ENCODE measurements at places on chromosomes 11 and 22.

DNA sequence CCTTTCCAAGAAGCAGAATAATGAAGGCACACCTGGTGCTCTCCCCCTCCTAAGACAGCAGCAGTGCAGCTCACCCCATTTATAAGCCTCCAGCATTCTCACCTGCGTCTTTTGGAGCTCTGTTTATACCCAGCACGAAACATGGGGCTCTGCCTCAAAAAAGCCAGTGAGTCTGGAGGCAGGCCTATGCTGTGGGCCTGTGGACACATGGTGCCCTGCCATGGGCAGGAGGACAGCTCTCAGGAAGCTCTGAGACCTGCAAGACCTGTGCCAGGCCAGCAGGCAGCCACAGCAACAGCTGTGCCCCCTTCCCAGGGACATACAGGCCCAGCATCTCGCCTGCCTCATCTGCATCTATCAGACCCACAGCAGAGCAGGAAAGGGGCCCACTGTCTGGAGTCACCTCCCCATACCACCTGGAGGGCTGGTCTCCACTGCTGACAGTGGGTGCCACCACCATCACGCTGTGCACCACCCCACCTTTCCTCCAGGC lies 64.2 kb downstream of the DGCR2 start:
- DNase-seq: no peak

- DNase-seq: peak; percentile 72
These were observed 27.4 kb upstream of the ST14 start for GRCh38 chr11:130131961-130132850.

GRCh38 chr22:41995211-41995610 lies 3.4 kb upstream of the WBP2NL start:
- no peak for DNase-seq

DNA sequence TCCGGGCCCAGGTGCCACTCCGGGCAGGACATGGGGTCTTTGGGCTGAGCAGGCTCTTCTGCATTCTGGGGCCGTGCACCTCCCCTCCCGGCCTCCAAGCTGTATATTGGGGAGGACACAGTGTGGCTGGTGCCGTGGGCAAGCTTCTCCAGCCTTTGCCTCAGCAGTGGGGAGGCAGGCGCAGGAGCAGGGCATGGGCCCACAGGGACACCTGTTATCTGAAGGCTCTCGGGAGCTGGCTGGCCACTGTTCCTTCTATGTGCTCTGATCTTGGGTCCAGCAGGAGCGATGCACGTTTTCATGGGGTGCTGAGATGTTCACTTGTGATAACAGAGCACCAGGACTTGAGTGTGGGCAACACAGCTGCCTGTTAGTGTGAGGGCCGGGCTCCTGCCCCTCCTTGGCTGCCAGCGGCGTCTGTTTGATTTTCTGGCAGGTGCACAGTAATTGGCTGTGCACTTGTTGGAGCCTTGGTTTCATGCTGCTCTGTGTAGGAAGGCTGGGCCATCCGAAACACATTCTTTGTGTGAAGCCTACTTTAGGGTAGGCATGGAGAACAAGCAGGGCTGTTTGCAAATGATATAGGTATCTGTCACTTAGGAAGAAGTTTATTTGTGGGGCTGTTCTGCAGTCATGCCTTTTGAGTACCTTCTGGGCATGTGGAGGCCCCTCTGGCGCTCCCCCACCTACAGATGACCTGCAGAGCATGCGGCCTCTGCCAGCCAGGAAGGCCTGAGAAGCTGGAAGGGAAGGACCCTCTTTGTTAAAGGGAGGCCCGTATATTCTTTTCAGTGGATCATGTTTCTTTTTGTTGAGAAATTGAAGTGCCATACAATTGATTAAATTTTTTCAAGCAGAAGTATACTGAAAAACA lies 201.5 kb downstream of the TBC1D22A start:
- DNase-seq: no peak

GRCh38 chr22:43085658-43086606 lies 3.3 kb downstream of the TTLL1 start:
- no peak for DNase-seq

DNA sequence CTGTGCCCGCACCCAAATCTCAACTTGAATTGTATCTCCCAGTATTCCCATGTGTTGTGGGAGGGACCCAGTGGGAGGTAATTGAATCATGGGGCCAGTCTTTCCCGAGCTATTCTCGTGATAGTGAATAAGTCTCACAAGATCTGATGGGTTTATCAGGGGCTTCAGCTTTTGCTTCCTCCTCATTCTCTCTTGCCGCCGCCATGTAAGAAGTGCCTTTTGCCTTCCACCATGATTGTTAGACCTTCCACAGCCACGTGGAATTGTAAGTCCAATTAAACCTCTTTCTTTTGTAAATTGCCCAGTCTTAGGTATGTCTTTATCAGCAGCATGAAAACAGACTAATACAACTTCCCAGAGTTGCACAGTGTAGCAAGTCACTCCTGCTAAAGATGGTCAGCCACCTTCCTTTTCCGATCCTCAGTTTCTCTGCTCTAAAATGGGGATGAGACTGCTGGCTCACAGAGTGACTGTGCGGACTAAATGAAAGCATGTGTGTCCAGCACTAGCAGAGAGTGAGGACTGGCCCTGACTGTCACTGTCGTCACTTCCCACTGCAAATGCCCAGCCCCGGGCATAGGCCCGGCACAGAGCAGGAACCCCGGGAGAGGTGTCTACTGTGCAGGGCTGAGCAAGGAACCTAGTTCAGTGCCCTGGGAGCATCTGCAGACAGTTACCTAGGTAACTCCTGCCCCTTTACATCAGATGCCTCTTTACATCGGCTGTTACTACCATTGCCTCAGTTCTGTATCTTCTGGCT lies 9.5 kb downstream of the TSKU start:
- DNase-seq: no peak

DNA sequence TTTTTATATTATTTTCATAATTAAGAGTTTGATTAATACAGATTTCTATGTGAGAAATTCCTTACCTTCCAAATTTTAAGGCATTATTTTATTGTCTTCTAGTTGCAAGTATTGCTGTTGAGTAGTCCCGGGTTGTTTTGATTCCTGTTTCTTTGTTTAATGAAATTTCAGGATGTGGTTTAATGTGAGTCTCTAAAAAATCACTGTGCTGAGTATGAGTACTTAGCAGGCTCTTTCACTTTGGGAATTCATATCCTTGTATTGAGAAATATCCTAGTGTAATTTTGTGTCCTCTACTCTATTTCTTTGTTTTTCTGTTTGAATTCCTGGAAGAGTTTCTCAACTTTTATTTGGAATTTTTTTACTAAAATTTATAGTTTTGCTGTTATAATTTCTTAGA lies 113.2 kb downstream of the TMEM135 start:
- no peak for DNase-seq

DNA sequence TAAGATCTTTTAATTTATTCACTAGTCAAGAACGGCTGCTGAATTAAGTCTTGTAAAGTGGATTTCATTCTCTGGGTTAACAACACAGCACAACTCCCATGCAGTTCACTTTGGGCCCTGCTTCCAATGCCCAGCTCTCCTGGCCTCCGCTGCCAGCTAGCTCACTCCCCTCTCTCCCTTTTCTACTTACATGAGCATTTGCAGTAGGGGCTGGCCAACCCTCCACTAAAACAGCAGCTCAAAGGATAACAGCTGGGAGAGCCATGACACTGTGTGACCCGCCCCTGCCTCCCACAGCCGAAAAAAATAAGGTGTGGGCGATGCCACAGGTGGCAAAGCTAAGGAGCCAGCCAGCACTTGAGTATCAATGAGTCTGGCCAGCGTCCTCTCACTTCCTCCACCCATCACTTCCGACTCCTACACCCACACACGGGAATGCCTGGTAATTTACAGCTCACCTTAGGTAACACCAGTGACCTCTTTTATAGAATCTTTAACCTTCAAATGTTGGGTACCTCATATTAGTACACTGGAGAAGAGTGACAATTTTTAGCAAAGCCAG lies 56.8 kb downstream of the DGCR2 start:
- DNase-seq: no peak

DNA sequence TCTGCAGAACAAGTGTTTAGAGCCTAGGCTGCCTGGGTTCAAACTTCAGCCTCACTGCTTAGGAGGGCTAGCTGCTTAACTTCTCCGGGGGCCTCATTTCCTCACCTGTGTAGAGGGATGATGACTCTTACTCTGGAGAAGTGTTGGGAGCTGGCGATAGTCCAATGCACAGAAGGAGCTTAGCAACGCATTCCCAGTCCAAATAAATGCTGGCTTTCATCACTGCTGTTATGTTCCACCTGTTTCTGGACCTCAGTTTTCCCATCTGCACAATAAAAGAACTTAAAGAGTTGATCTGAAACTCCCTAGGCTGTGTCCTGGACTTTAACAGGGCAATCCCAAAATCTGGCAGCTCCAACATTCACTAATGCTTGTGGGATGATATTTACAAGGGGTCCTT lies 337.8 kb downstream of the MIAT start:
- DNase-seq: no peak

GRCh38 chr11:57566005-57566904 lies 1.2 kb downstream of the UBE2L6 start:
- DNase-seq: no peak

- no peak for DNase-seq
These were observed 582.6 kb downstream of the METTL15 start for GRCh38 chr11:28690746-28691145.

GRCh38 chr11:59814021-59814420 lies 3.4 kb upstream of the MRPL16 start:
- no peak for DNase-seq

GRCh38 chr22:46792841-46793261 lies 30.4 kb downstream of the TBC1D22A start:
- no peak for DNase-seq

- no peak for DNase-seq
These were observed 58.3 kb downstream of the MRTFA start for GRCh38 chr22:40578171-40578570.

- no peak for DNase-seq
These were observed 70.5 kb downstream of the RPUSD4 start for GRCh38 chr11:126140926-126141280.

GRCh38 chr22:38793317-38793716 lies 626 bp downstream of the DNAL4 start:
- no peak for DNase-seq

GRCh38 chr11:18172666-18173065 lies at the start of gene MRGPRX4:
MRGPRX4 (plus strand) TSS chr11:18172837; CDS start chr11:18173257, 420 bp downstream.
- no peak for DNase-seq

- no peak for DNase-seq
These were observed 59.2 kb downstream of the MED15 start for GRCh38 chr22:20566420-20567260.

DNA sequence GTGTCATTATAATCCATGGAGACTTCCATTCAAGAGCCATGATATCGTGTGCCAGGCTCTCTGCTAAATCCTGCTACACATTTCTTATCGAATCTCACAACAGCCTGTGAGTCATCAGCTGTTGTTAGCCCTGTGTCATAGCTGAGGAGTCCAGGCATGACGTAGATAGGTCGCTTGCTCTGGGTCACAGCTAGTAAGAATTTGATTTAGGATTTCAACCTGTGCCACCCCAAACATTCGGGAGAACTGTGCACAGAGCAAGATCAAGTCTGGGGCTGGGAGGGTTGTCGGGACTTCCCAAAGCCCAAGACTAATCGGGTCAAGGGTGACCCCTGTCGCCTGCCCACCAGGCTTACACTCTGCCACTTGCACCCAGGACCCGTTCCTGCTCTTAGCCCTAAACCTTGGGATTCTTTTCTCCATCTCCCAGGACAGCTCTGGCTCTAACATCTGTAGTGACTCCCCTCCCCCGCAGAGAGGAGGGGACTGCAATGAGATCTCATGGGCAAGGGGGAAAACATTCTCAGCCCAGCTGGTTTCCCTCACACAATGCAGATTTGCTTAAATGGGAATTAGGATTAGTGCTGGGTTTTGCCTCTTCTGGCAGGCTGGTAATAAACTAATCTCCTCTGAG lies 34.3 kb downstream of the TSPAN18 start:
- DNase-seq: peak; percentile 27

DNA sequence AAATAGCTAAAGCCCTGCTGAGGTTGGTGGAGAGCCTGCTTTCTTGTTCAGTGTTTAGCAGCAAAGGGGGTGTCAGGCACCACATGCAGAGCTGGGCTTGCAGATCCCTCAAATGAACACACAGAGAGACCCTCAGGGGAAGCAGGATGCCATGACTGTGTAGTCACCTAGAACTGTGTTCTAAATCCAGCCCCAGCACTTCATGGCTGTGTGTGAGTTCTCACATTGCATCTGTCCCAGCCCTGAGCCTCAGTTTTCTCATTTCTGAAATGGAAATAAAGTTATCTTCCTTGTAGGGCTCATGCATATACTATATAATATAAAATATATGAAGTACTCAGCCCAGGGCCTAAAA lies 47.1 kb downstream of the CWC15 start:
- no peak for DNase-seq

DNA sequence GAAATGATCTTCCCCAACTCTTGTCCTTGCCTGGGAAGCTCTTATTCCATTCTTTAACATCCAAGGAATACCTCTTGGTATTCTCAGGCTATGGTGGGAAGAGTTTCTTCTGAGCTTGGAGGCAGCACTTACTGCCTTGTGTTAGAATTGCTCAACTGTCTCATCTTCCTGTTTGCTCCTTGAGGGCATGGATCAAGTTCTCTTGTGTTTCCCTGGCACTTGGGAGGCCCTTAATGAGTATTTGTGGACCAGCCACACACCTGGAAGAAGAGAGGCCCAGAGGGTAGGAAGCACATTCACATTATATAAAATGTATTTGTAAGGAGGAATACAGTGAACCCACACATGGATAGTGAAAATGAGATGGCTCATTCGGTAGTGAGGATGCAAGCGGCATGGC lies 3.4 kb upstream of the SORL1-AS1 start:
- DNase-seq: no peak

DNA sequence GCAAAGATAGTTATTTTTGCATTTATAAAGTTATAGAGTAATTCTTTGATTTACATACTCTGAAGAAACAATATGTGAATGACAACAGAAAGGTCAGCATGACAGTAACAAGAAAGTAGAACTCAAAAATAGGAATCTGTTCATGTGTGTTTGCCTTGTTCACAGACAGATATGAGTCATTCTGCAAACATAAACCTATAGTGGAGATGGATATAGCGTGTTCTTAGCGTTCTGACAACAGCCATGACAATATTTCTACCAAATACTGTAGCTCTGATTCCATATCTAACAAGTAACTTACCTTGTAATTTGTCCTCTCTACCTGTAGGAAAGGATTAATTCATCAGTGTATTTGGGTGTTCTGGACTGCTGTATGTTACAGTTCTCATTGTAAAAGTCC lies 208.5 kb upstream of the MTMR2 start:
- DNase-seq: peak; percentile 30

DNA sequence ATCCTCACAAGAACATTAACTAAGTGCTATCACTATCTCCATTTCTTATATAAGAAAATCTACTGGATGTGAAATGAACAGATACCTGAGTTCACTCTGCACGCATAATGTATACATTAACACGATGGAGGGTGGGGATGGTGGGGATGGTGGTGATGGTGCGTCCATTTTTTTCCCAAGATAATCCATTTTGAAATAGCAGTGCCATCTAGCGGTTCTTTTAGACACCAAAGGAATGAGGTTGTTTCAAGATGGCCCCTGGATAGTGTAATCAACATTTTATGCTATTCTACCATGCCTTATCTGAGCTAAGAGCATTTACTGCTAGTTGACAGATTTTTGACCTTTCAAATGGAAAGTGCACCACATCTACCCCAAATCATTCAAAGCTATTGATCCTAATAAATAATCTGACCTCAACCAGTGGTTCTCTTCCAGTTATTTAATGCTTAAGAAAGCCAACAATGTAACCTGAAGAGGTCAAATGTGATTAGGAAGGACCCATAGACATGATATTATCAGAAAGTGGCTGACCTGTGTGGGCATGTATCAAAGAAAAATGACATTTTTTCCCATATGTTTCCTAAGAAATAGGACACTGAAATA lies 714.7 kb upstream of the TENM4 start:
- DNase-seq: peak; percentile 17

All from Panc1 (cell line).